ENCODE measurements at places on chromosomes 7 and 10.

- no peak for DNase-seq
Observed at GRCh38 chr10:45151467-45152214, 150.9 kb downstream of the ZNF22 start.

- peak; percentile 22 for DNase-seq
Observed at GRCh38 chr7:47326220-47326619, 255.7 kb downstream of the TNS3 start.

- DNase-seq: no peak
Observed at GRCh38 chr10:107423903-107424302, 259.4 kb upstream of the SORCS1 start.

- no peak for DNase-seq
Observed at GRCh38 chr7:37118004-37118403, 330.7 kb downstream of the ELMO1 start.

DNA sequence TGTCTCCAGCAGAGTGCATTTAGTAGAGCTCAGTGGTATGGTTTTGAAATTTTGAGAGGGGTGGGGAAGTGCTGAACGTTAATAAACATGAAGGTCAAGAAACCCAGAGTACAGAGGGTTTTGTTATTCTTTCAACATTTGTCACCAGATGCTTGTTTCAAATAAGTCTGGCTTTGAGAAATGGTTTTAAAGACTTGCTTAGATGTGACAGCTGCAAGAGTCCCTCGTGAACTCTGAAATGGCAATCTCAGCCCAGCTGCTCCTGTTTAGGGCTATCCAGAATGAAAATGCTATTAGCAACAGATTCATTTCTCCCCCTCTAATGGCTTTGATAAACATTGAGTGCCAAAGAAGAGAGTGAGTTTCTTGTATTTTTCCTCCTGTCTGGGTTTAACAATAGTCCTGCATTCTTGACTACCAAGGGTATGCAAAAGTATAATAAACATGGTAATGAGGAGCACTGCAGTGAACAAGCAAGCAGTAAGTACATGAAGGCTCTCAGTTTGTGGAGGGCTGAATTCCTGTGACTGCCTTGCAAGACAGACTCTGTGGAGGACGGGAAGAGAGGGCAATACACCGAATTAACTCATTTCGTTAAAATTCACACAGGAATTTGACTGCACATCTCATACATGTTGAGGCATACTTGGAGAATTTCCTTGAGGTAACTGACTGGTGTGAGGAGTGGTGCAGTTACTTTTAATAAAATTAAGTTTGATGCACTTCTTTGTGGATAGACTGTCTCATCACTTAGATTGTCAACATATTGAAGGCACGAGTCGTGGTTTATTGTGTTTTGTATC, 490.9 kb downstream of the REEP3 start:
- no peak for DNase-seq

DNA sequence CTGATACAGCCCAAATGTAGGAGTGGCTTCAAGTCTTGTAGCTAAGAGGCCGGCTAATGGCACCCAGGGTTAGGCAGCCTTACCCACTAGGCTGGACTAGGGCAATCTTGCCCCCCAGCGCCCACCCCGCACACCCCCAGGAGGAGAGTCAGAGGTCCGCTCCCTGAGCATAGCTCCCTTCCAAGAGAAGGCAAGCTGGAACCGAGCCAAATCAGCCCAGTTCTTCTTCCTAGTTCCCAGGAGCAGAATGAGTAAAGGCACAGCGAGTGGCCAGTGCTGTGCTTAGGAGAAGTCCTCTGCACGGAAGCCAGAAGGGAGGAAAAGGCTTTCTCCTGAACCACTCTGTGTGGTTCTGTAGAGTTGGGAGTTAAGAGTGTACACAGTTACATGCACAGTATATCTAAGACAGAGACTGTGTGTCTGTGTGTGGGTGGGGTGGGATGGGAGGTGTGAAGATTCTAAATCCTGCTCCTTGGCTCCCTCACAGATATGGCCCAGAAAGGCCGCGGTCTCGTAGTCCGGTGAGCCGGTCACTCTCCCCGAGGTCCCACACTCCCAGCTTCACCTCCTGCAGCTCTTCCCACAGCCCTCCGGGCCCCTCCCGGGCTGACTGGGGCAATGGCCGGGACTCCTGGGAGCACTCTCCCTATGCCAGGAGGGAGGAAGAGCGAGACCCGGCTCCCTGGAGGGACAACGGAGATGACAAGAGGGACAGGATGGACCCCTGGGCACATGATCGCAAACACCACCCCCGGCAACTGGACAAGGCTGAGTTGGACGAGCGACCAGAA, 59.7 kb upstream of the PDCD4 start:
- DNase-seq: no peak

GRCh38 chr7:31421607-31422006, 81.1 kb upstream of the NEUROD6 start:
- no peak for DNase-seq

DNA sequence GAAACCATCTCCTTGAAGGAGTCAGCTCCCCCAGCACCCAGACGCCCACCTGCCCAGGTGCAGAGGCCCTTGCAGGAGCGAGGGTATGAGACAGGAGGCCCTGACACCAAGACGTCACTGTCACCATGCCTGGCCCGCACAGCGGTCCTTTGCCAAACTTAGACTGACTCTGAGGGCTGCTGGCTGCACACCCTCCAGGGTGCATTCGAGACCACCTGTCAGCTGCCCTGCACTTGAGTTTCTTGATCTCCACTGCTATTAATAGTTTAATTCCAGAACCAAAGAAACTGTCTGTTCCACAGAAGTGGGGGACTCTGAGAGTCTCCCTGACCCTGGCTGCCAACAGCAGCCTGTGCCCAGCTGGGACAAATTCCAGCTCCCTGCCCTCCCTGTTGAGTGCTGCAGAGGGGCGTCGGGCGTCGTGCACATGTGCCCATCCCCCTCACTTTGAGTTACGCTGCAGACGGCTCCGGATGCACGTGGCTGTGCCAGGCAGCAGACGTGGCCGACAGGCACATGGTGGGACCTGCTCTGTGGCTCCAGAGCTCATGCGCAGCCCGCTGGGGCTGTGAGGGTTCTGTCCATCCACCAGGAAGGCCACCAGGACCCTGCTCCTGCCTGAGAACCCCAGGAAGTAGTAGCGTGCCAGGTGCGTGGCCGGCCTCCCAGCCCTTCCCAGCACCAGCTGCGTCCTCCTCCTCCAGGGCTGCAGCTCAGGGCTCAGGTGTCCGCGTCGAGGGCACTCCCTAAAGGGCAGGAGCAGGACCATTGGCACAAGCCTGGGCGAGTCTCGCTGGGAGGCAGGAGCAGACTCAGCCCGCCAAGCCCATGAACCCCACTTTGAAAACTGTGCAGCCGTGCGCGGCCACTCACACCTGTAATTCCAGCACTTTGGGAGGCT, 24.8 kb downstream of the ELFN1 start:
- no peak for DNase-seq

DNA sequence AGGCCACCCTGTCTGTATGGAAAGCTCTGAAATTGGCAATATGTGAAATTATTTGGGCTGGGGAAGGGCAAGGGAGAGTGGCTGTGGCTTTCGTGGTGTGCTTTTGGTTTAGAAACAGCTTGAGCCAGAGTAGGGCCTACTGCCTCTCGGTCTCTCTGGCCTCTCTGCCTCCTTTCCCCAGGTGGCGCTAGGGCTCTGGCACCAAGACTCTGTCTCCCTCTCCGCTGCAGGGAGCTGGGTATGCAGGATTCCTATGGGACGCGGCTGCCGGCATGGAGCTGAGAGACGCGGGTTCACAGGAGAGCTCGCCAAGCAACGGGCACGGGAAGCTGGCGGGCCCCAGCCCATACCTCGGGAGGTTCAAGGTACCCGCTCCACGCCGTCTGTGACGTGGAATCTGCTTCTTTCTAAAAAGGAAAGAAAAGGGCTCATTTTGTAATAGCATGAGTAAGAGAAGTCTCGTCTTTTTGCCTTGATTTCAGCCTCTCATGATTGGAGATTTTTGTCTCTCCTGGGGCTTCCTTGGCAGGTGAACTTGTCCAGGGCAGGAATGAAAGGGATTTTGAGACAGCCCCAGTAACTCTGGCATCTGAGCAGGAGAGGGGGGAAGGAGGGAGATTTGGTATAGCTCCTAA, 105.1 kb upstream of the ANLN start:
- DNase-seq: no peak

DNA sequence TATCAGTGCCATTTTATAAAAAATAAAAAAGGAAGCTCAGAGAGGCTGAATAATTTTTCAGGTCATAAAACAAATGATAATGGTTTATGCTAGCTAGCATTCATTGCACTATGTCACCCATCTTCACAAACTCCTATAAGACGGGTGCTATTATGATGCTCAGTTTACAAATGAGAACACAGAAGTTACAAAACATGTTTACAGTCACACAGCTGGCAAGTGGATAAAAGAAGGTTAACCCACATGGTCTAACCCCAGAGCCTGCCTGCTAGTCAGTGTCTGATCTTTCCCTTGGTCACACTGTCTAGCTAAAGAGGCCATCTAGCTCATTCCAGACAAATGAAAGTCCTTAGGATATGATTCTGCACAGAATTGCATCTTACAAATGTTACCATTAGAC, 39.4 kb downstream of the SLC16A9 start:
- DNase-seq: no peak

GRCh38 chr10:16182144-16182543, 254.7 kb upstream of the PTER start:
- no peak for DNase-seq

- no peak for DNase-seq
Observed at GRCh38 chr7:73719806-73720169, 319 bp upstream of the STX1A start.

DNA sequence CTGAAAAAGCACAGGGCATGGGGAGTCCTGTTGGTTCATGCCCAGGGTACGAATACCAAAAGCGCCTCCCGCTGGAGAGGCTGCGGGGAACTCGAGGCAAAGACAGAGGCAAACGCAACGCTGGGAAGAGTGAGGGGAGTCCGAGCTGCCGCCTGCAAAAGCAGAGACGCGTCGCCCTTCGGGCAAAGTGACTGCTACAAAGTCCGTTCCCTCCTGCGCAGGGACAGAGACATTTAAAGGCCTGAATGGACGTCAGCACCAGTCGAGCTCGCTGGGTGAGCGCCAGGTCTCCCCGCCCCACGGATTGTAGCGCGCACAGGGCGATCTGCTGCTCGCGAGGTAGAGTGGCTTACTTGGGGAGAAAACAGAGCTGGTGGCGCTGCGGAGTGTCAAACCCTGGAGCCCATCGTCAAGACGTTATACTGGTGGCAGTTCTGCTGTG, 732.8 kb downstream of the ZWINT start:
- no peak for DNase-seq

All from A172 (cell line).